CD4-positive, alpha-beta T cell treated with Interleukin-1 beta for 1 hour (primary cell): ENCODE measurements at places on chromosomes 2 and 18.

- no peak for DNase-seq
These were observed 25.1 kb downstream of the C2orf74 start for GRCh38 chr2:61187085-61187484.

DNA sequence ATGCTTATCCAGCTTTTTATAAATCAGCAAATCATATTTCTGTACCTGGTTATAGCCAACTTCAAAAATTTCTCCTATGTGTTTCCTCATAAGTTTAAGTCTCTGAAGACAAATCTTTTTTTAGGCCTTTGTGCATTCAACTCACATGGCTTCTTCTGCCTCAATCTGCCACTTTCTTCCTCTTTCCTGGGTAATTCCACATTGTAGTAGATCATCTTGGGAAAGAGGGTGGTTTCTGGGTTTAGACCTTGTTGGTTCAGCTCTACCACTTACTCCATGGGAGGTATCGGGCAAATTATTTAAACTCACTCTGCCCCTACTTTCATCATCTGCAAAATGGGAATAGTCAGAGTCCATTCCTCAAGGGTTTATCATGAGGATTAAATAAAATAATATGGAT lies 707.0 kb upstream of the ZEB2 start:
- no peak for DNase-seq

- peak; percentile 54 for DNase-seq
These were observed 76.0 kb downstream of the EMX1 start for GRCh38 chr2:72993147-72993932.

DNA sequence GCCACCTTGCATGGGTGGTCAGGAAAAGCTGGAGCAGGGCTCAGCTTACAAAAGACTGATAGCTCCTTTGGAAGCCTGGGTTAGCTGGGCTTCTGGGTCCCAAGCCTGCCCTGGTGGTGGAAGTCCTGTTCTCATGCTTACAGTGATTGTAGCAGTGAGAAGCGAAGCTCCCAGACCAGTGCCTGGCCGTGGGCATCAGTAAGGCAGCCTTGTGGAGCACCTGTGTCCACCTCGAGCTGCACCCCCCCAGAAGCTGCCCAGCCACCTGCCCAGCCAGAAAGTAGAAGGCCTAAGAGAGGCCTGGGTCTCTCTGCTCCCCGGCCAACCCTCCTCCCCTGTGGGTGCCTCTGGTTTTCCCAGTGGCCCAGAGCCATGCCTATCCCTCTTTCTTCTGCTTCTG lies 10.5 kb downstream of the GLI2 start:
- DNase-seq = no peak

- DNase-seq = no peak
These were observed 101.8 kb upstream of the CREB1 start for GRCh38 chr2:207427986-207428385.

DNA sequence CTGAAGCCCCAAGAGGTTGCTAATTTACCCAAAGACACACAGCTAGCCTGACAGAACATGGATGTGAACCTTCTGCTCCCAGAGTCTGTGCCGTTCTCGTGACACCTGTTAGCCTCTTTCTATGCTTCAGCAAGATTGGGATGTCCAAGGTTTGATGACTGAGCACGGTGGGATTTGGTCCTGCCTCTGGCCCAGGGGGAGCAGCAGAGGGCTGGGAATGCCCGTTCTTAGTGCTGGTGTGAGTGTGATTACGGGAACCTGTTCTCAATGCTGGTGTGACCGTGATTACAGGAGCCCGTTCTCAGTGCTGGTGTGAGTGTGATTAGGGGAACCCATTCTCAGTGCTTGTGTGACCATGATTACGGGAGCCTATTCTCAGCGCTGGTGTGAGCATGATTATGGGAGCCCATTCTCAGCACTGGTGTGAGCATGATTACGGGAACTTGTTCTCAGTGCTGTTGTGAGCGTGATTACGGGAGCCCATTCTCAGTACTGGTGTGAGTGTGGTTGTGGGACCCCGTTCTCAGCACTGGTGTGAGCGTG lies 67.3 kb upstream of the SNTG2 start:
- no peak for DNase-seq

DNA sequence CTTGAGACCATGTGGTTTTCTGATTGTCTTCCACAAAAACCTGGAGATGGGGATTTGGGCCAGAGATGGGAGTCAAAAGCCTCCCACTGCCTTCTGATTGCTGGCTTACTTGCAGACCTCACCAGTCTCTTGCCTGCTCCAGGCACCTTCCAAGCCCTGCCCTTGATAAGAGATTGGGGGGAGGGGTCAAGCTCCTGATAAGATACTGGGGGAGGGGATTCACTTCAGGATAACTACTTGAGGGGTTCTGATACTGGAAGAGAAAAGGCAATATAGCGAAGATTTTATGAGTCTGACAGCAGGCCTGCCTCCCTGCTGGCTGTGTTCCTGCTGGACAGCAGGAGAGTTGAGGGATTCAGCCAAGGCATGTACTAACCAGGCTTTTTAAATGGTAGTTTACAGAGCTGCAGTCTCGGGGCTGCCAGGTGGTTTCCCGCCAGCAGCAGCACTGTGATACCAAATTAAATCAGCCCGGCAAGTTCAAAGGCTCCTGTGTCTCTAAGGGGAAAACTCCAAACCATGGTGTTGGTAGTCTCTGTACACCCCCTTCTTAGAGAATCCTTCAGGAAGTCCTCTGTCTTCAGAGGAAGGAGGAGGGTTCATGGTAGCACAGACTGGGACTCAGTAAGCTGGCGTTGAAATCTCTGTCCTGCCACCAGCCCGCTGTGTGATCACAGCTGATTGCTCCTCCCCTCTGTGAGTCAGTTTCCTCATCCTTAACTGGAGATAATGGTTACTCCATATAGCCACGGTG lies 58.3 kb downstream of the FBXO36 start:
- no peak for DNase-seq

DNA sequence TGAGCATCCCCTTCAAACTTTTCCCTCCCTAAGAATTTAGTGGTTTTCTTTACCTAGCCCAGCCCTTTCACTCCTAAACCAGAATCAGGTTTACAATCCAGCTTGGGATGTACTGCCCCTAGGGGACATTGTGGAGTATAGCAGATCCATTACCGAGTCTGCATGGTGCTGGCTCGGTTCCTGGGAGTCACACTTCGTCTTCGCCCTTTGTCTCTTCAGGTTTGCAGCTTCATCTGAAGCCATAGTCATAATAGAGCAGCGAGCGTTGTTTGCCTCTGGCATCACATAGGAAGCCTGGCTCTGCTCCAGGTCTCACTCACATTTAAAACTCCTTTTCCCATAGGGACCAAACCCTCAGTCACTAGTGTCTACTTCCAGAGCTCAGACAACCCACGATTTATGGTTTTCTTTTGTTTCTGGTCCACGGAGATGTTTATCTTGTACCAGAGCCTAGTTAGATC lies 16.8 kb upstream of the LYPD6 start:
- DNase-seq = peak; percentile 12

- DNase-seq = no peak
These were observed at the start of gene MOGAT1 for GRCh38 chr2:222671259-222672067. Gene MOGAT1, plus strand, starts transcription at chr2:222671658. Its CDS starts 128 bp downstream, at chr2:222671786.

DNA sequence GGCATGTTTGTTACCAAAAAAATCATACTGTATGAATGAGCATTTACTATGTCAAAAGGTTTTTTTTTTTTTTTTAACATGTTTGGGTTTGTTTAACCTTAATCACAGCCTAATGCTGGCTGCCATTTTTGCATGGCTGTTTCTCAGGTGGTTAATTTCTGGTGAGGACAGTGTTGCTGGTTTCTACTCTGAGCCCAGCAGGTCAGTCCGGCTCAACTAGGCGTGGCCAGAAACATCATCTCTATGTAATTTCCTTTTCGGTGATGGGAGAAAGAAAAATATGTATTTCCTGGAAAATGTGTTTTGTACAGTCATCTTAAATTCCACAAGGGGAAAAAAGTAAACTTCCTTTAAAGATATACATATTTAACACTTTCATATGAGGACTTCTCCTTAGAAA lies 24.9 kb upstream of the BZW1 start:
- DNase-seq = no peak

DNA sequence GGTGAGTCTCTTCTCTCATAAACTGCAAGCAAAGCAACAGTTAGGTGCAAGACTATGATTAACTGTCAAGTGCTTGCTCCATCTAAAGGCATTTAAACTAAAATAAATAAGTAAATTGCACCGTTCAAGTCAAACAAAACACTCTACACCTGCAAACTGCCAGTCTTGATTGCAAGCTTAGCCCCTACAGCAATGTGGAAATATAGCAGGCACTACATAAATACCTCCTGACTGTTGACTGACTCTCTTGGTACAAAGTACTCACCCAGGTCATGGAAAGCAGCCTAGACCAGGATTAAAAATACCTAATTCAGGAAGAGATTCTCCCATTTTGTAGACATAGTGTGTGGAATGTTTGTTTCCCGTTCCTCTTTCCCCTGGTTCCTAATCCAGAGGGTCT lies 176.6 kb upstream of the KLHL29 start:
- no peak for DNase-seq

GRCh38 chr18:6004683-6005082 lies 109.4 kb upstream of the TMEM200C start:
- DNase-seq = no peak

GRCh38 chr2:100606726-100607343 lies 44.0 kb downstream of the PDCL3 start:
- DNase-seq = peak; percentile 49

DNA sequence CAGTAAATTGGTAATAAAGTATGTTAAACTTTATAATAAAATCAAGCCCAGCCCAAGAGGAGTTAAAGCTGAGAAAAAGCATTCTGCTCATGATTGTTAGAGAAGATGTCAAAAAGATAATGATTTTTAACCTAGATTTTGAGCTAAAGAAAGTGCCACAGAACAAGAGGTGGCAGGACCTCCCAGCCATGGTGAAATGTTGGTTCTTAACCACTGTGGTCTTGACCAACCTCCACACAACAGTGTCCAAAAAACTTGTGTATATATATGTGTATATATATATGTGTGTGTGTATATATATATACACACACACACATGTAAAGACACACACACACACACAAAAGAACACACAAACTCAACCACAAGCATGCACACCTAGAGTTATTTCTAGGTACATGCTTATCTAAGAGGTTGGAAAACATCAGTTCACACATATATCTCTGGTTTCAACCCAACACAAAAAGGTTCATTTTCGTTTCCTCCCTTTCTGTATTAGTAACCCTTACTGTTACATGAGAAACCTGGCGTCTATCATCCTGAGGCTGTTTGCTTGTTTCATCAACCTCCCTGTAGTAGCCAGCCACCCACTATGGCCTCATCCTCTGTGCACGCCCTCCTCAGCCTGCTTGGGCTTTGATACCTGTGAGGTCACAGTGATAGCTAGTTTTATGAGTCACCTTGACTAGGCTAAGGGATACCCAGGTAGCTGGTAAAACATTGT lies 631.8 kb upstream of the ID2 start:
- no peak for DNase-seq

GRCh38 chr2:129820908-129821307 lies 158.6 kb upstream of the RAB6C start:
- no peak for DNase-seq

- DNase-seq = peak; percentile 15
These were observed 179.5 kb downstream of the EIPR1 start for GRCh38 chr2:3198119-3198518.

- DNase-seq = no peak
These were observed 131.0 kb upstream of the ARL5A start for GRCh38 chr2:151959238-151959637.

- no peak for DNase-seq
These were observed 92.8 kb upstream of the NRP2 start for GRCh38 chr2:205589479-205589878.

DNA sequence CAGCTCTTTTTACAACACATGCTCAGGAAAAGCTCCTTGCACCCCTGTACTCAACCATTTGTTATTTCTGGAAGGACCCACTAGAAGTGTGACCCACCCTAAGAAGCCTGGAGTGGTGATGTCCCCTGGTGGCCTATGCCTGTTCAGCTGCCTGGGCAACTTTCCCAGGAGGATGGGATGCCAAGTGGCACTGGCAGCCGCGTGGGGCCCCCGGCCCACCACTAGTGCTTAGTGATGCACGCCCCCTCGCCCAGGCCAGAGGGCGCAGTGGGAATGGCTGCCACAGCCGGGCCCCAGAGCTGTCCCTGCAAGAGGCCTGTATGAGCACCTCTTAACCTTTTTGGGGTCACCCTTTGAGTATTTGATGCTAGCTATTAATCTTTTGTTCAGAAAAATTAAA lies 18.1 kb downstream of the IMPA2 start:
- DNase-seq = no peak

- DNase-seq = no peak
These were observed 22.5 kb upstream of the REL start for GRCh38 chr2:60858897-60859311.

DNA sequence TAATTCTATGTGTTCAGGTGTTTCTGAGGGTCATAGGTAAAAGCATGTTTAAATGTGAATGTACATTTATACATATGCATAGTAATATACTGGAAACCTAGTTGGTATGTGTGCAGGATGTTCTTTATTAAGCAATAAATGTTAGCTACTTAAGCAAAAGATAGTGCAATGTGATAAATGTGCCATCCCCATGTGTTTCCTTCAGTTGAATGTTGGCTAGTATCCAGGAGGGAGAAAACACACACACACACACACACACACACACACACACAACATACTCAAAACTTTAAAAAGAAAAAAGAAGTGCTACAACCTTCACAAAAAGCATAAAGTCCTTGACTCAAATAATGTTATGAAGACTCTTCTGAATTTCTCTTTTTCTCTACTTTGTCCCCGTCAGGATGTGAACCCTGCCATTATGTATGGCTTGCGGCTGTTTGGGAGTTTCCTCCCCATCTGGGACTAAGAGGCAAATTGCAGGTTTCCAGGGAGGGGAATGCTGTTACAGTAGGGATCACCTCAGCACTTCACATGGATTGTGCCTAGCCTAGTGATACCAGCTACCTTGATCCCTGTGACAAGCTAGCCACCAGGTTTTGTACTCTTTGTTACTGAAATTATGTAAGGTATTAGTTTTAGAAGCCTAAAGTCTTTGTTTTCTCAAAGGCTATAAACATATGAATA lies 82.6 kb downstream of the IKZF2 start:
- no peak for DNase-seq

- no peak for DNase-seq
These were observed 249.5 kb upstream of the FN1 start for GRCh38 chr2:215685238-215685990.

- no peak for DNase-seq
These were observed 18.4 kb downstream of the NCOA1 start for GRCh38 chr2:24509425-24509824.

DNA sequence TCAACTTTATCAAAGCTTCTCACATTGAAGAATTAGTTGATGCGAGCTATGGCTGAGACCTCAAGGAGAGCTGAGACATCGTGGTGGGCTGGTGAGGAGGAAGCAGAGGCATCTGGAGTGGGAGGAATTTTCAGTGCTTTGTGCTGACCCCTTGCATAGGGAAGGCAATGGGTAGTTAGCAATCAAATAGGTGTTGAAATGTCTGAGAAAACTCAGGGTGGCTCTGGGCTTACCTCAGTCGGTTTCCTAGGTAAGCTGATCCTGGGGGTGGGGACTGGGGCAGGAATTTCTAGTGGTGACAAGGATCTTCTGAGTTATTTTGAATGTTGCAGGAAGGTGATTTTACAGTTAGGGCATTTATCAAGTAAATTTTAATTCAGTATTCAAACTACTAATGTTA lies 20.7 kb upstream of the DPP10 start:
- DNase-seq = no peak
